ENCODE measurements at places on chromosomes 2 and 18.

- no peak for DNase-seq
These were observed 117.1 kb downstream of the KLHL29 start for GRCh38 chr2:23502096-23502495.

- no peak for DNase-seq
These were observed 796.4 kb upstream of the CDH2 start for GRCh38 chr18:28973324-28973723.

- DNase-seq: no peak
These were observed 92.9 kb upstream of the LMAN1 start for GRCh38 chr18:59451963-59452362.

DNA sequence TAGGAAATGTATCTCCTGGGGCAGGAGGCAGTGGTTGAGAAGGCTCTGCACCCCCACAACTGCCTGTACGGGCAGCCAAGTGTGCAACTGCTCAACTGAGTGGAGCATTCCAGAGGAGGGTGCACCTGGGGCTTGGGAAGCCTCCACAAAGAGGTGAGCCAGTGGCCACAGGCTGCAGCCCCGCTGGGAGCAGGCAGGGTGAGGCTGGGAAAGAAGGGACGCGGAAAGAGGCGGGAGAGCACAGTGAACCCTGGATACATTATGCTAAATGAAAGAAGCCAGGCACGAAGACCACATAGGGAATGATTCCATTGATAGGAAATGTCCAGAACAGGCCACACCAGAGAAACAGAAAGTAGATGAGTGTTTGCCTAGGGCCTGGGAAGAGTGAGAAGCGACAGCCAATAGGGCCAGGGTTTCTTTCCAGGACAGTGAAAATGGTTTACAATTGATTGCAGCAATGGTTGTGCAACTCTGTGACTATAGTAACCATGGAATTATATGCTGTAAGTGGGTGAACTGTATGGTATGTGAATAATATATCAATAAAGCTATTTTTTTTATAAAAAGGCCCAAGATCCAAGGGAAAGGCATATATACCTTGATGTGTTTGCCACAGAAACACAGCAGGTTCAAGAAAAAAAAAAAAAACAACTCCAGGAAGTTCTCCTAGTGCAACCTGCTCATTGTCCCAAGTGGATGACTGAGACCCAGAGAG is 82.4 kb downstream of the DDX1 start:
- DNase-seq: peak; percentile 18

DNA sequence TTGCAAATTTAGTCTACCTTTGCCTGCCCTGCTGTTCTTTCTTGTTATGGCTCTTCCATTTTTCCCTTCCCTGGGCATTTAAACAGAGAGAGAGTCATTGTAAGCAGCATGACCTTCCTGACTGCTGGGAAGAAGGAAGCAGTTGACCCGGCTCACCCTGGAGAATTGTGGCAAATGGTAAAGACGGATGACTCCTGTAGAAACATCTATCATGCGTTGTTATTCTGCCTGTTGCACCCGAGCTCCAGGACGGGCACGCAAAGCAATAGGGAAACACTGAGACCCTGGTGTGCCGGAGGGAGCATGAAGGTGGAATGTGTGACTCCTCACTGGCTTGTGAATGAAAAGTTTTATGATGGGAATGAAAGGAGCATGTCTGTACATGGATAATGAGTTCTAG is 113.3 kb downstream of the OSBPL6 start:
- DNase-seq: no peak

- no peak for DNase-seq
These were observed 157.3 kb upstream of the APCDD1 start for GRCh38 chr18:10297086-10297485.

- DNase-seq: no peak
These were observed 73.6 kb downstream of the COPS8 start for GRCh38 chr2:237159006-237159911.

DNA sequence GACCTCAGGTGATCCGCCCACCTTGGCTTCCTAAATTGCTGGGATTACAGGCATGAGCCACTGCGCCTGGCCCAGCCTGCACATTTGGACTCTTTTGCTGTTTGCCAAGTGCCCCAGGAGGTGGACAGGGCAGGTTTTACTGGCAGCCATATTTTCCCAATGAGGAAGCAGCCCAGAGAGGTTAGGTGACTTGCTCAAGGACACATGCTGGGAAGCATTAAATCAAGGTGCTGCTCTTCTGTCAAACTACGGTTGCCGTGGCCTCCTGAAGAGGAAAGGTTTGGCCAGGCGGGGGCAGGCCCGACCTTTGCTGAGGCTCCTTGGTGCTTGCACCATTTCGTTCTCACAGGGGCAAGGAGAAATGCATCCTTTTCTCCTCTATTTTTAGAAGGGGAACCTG is 44.0 kb downstream of the DNMT3A start:
- no peak for DNase-seq

GRCh38 chr2:182229297-182229696 is 197.5 kb downstream of the PDE1A start:
- DNase-seq: peak; percentile 8

- no peak for DNase-seq
These were observed 84.3 kb downstream of the TFCP2L1 start for GRCh38 chr2:121200419-121201315.

GRCh38 chr18:48897531-48897930 is 53.2 kb downstream of the SMAD7 start:
- DNase-seq: peak; percentile 25

- no peak for DNase-seq
These were observed 57.8 kb downstream of the VIL1 start for GRCh38 chr2:218476676-218477075.

GRCh38 chr2:37558623-37559022 is 112.8 kb downstream of the CDC42EP3 start:
- no peak for DNase-seq

DNA sequence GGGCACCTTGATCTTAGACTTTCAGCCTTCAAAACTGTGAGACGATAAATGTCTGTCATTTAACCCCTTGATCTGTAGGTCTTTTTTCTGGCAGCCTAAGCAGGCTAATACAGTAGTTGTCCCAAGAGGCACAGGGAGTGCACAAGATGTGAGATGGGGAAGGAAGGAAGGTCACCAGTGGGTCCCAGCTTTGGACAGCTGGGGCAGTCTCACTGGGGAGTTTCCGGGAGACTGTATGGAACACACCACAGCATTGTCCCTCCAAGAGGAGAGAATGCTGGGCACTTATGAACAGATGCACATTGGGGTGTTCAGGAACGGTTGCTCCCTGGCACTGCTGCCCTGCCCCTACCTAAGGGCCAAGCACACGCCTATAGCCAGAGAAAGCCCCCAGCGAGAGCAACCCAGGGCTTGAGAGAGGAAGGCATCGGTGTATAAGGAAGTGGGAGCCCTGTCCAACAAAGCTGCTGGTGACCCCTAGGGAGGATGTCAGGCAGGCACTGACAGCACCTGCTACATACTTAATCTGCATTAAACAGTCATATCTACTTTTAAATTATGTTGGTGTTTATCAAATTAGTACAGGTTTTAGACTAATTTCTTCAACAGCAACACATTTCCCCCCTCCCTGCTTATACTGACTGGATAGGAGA is 11.6 kb upstream of the NCK2 start:
- no peak for DNase-seq

GRCh38 chr18:70398076-70398475 is 109.2 kb downstream of the SOCS6 start:
- DNase-seq: no peak

DNA sequence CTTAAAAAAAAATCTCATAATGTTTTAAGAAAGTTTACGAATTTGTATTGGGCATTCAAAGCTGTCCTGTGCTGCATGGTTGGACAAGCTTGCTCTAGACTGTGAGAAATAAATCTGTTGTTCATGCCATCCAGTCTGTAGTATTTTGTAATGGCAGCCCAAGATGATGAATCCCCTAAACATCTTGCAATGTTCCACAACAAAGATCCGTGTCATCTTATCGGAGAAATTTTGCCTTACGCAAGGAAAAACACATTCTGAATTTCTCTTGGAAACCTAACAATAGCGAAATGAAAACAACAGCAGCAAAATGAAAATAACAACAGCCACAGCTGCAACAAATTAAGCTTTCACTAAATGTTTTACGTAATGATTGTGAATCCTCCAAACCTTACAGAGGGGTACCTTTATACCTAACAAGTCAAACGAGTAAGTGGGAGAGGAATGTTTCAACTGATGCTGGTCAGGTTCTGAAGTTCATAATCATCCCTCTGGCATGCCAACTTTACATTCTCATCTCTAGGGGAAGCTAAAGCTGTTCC is 76.1 kb upstream of the RNU4ATAC start:
- no peak for DNase-seq

- no peak for DNase-seq
These were observed 319.5 kb upstream of the HNMT start for GRCh38 chr2:137644731-137645130.

DNA sequence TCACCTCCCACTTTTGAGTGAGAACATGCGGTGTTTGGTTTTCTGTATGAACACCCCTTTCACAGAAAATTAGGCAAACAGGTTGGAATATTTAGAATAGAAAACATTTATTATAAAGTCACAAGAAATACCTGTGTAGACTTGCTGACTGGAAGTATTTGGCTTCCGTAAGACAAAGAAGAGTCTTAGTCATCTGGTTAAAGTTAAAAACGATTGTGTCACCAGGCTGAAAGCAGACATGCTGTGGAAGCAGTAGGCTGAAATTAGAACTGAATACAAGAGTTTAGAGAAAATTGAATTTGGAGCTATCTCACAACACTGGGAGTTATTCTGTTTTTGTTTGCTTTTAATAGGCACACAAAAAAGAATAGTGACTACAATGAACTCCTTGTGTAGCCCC is 16.2 kb upstream of the CLASP1 start:
- DNase-seq: no peak

DNA sequence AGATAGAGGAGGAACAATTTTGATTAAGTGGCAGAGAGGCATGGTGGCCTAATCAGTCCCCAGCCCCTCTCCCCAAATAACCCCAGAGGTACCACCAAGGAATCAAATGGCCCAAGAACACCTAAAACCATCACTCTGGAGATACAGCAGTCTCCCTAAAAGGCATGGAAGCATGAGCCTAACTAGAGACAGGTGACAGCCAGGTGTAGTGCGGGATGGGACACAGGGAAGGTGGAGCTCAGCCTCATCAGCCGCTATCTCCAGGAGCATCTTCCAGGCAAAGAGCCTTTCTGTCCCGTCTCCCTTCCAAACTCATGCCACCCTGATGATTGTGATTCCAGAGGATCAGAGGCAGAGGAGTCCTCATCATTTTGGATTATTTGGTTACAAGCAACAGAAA is 144.7 kb downstream of the COPS8 start:
- no peak for DNase-seq

- DNase-seq: no peak
These were observed 19.1 kb downstream of the MAL start for GRCh38 chr2:95044601-95045000.

- no peak for DNase-seq
These were observed 700.6 kb upstream of the ZEB2 start for GRCh38 chr2:145220496-145220895.

DNA sequence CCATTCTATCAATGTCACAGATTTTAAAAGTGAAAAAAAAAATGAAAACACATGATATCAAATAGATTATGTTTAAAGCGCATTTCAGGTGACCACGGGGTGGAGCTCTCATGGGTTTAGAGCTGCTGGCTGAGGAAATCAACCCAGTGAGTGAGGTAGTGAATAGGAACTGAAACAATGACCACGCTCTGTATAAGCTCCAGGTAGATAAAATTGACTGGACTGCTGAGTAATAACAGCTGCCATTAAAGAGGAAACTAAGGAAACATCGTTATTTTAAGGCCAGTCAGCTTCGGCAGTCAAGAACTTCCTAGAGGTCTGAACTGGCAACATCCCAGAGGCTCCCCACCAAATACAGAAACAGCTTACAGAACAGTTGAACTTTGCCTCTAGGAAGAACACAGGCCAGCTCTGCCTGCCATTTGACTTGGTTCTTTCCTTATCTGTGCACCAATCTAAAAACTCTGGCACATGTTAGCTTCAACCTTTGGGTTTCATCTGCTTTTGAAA is 185.9 kb downstream of the PDE1A start:
- DNase-seq: peak; percentile 10

DNA sequence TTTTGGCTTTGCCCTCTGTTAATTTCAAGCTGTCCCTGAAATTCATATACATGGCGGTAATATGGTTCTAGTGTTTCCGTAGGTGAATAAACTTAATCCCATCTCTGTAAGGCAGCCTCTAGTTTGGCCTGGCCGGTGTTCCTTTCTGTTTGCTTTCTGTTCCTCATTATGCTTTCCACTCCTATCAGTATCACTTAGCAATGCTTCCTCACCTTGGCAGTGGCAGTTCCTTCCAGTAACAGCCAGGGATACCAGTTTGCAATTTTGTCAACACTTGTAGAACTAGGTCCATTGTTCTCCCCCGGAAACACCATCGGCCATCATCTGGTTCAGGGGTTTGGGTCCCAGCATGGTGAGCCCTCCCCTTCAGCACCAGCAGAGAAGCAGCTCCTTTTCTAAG is 18.2 kb upstream of the TNP1 start:
- DNase-seq: no peak

All from fibroblast of skin of abdomen (primary cell).